Activated naive CD8-positive, alpha-beta T cell treated with anti-CD3 and anti-CD28 coated beads for 36 hours (primary cell): ENCODE measurements at places on chromosomes 7 and 10. TPM values are rescaled to one million over a fixed set of nuclear protein-coding genes. Genes with fewer than 3 reads are reported as not detected.

DNA sequence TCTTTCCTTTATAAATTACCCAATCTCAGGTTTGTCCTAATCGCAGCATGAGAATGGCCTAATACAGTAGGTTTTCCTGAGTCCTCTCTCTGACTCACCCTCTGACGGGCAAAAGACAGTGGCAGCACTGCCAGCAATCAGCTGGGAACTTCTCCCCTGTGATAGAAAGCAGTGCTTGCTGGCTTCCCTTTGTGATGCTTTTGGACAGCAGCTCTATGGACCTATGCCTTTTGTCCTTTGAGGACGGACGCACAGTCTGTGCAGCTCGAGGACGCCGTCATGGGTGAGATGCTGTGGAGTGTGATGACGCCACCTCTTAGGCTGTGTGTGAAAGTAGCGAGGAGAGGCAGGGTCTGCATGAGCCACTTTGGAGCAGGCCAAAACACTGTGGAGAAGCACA lies 68.8 kb downstream of the KIAA1217 start:
- no peak for DNase-seq

GRCh38 chr10:91006752-91007346 lies 86.0 kb upstream of the ANKRD1 start:
- peak; percentile 11 for DNase-seq

- DNase-seq = no peak
These were observed 256.2 kb upstream of the CACNA2D1 start for GRCh38 chr7:82699773-82700186.

GRCh38 chr7:47197486-47197885 lies 384.4 kb downstream of the TNS3 start:
- no peak for DNase-seq

RBM20 gene
- total RNA-seq = 0.42 TPM

- DNase-seq = no peak
These were observed 74.5 kb downstream of the HPSE2 start for GRCh38 chr10:99161165-99161564.

ZC3HAV1L gene
- total RNA-seq = 12.9 TPM
